NCI-H510A (cell line): ENCODE measurements at places on chromosomes 13 and 19.
A peak's percentile ranks its signal among the peaks of the same experiment; 100 is the strongest.

- DNase-seq = no peak
These were observed 5.7 kb upstream of the CD70 start for GRCh38 chr19:6596621-6597020.

DNA sequence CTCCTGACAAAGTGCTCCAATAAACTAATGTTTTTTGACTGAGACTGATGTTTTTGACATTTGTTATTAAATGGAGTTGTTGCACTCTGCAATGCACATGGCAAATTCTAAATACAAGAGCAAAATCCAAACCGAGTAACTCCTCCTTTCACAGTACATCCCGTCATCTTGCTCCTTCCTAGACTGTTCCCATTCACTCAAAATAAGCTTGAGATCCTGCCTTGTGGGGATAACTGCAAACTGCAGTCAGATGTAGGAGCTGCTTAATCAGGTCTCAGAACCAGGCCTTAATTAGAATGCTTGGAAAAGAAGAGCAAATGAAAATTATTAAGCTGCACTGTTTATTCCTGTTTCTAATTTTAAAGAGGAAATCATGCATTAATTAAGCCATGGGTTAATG lies 134.8 kb upstream of the SPRY2 start:
- no peak for DNase-seq

- no peak for DNase-seq
These were observed 329.2 kb downstream of the SLC7A1 start for GRCh38 chr13:29266261-29266660.

GRCh38 chr13:83085186-83085900 lies 796.9 kb downstream of the SLITRK1 start:
- DNase-seq = no peak

- no peak for DNase-seq
These were observed 9.3 kb downstream of the TPT1 start for GRCh38 chr13:45331692-45332035.

GRCh38 chr13:112325920-112326645 lies 50.1 kb upstream of the SPACA7 start:
- DNase-seq = no peak

GRCh38 chr19:38949580-38950367 lies 19.0 kb downstream of the MRPS12 start:
- no peak for DNase-seq

DNA sequence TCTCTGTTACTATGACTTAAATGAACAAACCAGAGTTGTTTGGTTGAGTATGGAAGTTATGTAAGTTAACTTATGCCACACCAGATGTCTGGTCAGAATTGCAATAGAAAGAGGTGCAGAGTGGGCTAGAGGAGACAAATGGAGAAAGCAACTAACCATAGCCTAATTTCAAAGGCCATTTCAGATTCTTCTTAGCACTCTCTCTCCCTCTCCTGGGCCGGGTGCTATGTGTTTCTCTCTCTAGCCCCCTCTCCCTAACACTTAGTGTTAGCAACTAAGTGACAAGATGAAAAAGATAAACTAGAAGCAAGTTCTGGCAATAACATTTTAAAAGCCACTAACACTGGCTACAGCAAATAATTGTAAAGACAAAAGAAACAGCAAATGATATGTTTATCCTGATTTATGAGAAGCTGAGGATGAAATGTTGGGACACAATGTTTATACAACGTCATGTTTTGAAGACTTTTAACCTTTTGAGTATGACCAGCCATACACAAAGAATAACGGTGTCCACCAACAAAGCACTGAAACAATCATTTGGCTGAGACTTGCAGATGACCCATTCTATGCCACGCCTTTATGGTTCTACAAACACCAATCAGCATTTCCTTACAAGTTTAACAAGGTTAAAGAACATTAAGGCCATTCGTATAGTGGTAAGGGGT lies 18.6 kb downstream of the SERPINE3 start:
- no peak for DNase-seq

GRCh38 chr19:39813264-39813993 lies 20.5 kb downstream of the DYRK1B start:
- DNase-seq = no peak

GRCh38 chr13:81800433-81800832 lies 1459.5 kb upstream of the SPRY2 start:
- DNase-seq = no peak

GRCh38 chr19:12774588-12775555 lies at the start of gene HOOK2:
HOOK2 (minus strand) TSS chr19:12775552; CDS start chr19:12775449, 103 bp downstream.
- peak; percentile 91 for DNase-seq

- no peak for DNase-seq
These were observed 59.8 kb upstream of the RCBTB2 start for GRCh38 chr13:48592688-48593049.

- no peak for DNase-seq
These were observed 848.1 kb upstream of the SLITRK1 start for GRCh38 chr13:84730376-84730775.

DNA sequence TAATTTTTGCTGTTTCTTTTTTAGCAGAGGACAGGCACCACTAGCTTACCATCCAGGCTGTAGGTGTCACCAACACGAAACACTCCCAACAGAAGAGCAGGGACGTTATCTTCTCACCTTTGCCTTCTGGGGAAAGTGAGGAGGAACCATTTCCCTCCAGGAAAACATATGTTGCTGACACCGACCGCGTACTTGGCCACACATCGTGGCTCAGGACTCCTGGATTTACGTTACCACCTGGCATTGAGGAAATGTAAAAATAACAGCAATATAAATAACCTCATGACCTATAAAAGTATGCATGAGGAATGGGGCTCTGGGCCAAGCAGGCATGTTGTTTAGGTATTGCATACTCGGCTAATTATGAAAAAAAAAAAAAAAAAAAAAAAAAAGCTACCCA lies 525.1 kb downstream of the MYO16 start:
- DNase-seq = no peak

GRCh38 chr19:45049073-45049736 lies 10.4 kb downstream of the CLASRP start:
- DNase-seq = no peak

DNA sequence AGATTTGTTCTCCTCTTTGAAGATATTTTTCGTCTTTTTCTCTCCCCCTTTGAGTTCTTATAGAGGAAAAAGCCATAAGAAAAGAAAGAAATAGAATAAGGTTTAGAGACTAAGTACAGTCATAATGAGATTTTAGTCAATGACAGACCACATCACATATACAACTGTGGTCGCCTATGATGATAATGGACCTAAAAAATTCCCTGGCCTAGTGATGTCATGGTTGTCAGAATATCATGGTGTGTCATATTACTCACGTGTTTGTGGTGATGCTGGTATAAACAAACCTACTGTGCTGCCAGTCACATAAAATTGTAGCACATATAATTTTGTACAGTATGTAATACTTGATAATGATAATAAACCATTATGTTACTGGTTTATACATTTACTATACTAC lies 1096.1 kb downstream of the OLFM4 start:
- DNase-seq = no peak

GRCh38 chr13:110289174-110289573 lies 17.8 kb downstream of the COL4A1 start:
- DNase-seq = no peak

GRCh38 chr13:60431108-60431700 lies 34.2 kb downstream of the TDRD3 start:
- DNase-seq = no peak

DNA sequence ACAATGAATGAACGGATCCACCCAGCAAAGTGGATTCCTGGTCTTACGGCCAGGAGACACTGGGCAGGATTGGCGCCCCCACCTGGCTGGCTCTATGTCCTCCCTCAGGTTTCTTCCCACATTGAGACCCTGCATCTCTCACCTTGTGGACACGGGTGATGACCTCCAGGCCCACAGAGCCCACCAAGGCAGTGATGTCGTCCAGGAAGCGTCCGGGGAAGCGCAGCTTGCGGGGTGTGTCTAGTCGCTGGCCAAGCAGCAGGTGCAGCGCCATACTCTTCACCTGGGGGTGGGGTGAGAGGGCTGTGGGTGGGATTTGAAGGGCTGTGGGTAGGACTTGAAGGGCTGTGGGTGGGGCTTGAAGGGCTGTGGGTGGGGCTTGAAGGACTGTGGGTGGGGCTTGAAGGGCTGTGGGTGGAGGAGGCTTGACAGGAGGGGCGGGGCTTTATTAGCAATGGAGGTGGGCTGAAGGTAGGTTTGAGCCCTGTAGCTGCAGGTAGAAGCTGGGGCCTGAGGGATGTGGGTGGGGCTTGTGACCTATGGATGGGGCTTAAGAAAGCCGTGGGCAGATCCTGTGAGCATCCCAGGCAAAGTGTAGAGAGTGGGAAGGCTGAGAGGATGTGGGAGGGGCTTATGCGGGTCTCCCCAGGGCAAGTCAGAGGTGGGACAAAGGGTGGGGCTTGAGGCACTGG lies 12.1 kb upstream of the ANGPTL8 start:
- DNase-seq = no peak

- no peak for DNase-seq
These were observed 114.5 kb downstream of the POSTN start for GRCh38 chr13:37484056-37484455.

GRCh38 chr19:50368649-50369570 lies 3.5 kb upstream of the NAPSA start:
- peak; percentile 10 for DNase-seq

- no peak for DNase-seq
These were observed 12.8 kb downstream of the MOB3A start for GRCh38 chr19:2083174-2083854.

- DNase-seq = no peak
These were observed 591.5 kb upstream of the PCDH9 start for GRCh38 chr13:67821606-67822005.

GRCh38 chr19:3693025-3693925 lies 7.0 kb downstream of the PIP5K1C start:
- no peak for DNase-seq

DNA sequence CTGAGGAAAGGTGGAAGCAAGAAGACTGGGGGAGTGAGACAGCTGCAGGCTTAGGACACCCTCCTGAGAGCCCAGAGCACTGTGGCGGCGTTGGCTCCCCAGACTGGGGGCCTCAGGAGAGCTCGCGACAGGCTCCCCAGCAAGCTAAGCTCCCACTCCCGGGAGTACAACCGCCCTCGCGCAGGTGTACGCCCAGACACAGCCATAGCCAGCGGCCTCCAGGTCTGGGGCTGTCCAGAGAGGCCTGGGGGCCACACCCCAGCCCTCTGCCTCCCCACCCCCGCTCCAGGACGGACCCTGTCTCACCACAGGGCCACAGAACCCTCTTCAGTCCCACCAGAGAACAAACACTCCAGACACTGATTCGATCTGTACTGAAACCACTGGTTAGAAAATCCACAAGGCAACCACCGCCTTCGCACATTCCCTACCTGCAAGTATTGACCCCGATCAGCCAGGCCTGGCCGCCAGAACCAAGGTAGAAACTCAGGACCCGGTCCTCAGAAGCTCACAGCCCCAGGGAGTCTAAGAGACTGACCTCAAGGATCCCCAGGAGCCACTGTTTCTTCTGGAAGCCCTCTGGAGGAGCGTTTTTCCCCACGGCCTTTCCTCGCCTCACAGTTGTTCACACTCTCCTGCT lies 16.3 kb downstream of the ZIC5 start:
- no peak for DNase-seq

DNA sequence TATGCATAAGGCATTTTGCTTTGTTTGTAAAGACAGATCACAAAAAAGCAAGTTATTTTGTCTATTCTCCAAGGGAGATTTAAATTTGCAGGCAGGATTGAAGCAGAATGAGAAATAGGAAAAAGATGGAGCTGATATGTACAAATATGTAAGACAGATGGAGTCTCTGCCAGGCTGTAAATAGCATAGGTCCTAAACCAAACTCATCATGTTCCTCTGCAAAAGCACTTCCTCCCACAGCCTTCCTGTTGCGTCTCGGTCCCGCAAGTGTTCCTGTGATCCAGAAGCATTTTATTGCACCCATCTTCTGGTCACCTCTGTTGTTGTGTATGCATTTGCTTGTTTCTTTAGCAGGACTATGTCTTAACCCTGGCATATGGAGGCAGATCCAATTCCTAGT lies 95.7 kb upstream of the CLDN10 start:
- DNase-seq = no peak

DNA sequence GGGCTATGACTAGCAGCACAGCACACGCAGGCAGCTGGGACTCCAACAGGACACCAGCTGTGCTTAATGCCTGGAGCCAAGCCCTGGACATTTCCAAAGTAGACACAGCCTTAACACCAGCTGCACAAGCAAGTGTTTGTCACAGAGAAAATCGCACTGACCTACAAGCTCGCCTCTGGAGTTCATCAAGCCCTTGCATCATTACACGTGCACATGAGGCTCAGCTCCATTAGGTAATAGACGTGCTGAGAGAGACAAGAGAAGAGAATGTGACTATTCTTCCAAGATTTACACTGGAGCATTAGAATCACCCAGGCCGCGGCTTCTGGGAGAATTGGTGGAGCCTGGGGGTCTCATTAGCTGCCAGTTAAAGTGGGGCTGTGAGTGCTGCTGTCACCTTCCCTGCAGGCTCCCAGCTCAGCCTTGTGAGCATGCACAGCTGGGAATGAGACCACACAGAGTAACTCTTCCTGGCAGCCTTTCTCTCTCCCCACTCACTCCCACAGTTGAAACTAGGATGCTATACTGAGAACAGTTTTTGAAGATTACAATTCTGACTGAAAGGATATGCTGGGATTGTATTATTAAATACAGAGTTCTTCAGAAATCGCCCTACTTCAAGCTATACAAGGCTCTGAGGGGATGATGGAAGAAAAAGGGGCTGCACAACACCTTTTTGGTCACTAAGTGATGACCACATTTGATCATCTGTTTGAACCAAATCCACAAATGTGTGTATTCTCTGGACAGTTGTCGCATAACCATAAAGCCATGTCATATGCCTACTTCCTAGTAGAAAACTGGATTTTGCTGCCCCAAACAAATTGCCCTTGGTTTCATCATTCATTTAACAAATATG lies 10.5 kb downstream of the STOML3 start:
- no peak for DNase-seq

GRCh38 chr19:6101991-6102390 lies 8.3 kb downstream of the RFX2 start:
- DNase-seq = no peak

DNA sequence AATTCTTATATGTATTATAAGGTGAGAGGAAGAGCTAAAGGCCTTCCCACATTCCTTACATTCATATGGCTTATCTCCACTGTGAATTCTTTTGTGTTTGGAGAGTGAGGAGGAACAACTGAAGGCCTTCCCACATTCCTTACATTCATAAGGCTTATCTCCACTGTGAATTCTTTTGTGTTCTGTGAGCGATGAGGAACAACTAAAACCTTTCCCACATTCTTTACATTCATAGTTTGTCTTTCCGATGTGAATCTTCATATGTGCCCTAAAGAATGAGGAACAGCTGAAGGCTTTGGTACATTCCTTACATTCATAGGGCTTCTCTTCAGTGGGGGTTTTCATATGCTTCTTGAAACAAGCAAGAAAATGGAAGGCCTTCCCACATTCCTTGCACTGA lies 13.3 kb downstream of the ZNF699 start:
- DNase-seq = no peak

DNA sequence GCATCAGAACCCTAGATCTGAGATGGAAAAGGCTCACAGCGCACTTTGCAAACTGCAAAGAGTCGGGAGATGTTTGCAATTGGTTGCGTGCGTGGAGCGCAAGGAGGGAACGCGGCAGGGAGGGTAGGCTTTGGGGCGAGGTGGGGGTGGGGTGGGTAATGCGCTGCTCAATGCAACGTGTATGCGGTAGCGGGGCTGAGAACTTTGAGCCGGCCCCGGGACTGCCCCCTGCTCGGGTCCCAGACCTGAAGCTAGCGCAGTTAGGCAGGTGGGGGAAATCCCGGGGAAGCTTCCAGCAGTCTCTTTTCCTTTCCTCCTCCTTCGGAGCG lies 971 bp downstream of the FOSB start:
- DNase-seq = no peak
